ENCODE measurements at places on chromosomes 6 and 20.

GRCh38 chr6:157486572-157486971 is 105.6 kb downstream of the ZDHHC14 start:
- DNase-seq = no peak

GRCh38 chr6:163943607-163944385 is 529.3 kb downstream of the QKI start:
- DNase-seq = no peak

DNA sequence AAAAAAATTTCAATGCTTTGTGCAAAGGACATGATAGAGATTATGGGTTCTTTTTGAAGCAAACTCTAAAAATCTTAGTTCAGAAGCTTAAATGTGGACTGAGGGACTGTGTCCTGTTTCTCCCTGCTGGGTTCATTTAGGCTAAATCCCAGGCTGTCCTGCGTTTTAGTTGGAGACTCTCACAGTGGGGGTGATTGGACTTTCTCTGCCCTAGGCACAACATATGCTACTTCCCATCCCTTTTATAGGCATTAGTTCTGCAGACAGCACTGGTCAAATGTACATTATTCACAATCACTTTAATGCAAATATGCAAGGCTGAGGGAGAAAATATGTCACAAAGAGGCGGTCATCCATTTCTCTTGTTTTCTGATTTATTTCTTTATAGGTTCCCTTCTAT is 71.3 kb downstream of the TFAP2B start:
- DNase-seq = no peak

DNA sequence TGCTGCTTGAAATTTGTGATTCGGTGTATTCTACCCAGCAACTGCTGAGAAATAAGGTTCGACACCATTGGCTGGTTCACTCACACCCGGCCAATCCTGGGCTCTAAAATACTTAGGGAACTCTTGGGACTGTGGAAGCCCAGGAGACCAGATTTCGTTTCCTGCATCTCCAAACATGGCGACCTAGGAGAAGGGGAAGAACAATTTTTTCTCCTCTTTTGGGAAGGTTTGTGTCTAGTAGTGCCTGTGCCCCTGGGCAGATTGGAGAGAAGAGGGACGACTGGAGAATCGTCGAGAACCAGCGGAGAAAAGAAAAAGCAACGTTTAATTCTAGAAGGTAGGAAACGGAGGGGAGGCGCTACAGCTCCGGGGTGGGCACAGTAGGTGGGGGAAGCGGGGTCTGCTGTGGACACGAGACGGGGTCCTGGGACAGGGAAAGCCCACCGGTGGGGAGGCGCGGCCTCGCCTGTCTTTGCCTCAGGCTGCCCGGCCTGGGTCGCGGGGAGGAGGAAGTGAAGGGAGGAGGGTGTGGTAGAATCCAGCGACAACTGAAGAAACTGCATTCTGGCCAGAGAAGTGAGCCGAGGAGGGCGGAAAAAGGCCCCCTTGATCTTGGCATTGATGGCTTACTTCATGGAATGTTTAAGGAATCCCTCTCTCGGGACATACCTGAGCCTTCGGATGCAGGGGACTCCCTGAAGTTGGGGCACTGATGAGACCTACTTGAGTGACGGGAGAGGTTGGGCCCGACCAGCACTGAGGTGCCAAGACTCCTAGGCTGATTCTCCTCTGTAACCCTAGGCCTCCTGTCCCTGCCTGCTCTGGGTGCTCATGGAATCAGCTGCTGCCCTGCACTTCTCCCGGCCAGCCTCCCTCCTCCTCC is at the start of gene BTN2A1:
TSS of gene BTN2A1 (plus strand) at position 150 of the 883 bp plus-strand sequence. CDS start at position 832, 682 bp downstream.
- DNase-seq = peak; percentile 96

DNA sequence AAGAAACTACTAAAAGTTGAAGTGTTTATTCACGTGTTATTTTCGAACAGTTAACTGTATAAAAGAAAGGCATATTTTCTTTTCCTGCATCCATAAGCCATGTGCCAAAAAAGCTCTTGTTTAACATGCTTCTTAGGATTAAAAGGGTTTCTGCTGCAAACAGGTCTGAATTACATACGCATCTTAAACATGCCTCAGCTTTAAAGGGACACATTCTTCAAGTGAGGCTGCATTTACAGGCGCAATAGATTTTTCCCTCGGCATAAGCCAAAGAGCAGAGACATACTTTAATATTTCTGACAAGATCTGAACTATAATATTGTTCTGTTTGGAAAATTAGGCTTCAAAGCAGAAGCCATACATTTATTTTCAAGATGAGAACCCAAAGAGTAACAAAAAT is 39.4 kb downstream of the PDE7B start:
- DNase-seq = no peak

DNA sequence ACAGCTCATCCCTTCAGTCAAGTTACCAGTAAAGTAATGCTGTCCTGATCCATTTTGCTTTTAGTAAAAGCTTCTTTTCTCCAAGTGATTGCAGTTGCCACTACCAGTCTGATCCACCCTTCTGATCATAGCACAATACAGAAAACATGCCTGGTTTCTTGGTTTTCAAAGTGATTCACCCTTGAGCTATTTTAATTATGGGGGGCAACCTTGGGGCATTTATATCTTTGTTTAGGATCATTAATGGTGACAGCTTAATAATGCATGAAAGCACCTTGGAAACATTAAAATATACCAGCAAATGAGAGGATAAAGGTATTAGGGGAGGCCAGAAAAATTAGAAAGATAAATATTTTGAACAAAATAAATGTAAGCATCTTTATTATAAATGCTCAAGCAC is 38.4 kb downstream of the LRRC1 start:
- no peak for DNase-seq

- no peak for DNase-seq
These were observed 30.4 kb downstream of the TXNDC5 start for GRCh38 chr6:7879980-7880717.

GRCh38 chr6:53945765-53946407 is 151.1 kb downstream of the LRRC1 start:
- DNase-seq = no peak

DNA sequence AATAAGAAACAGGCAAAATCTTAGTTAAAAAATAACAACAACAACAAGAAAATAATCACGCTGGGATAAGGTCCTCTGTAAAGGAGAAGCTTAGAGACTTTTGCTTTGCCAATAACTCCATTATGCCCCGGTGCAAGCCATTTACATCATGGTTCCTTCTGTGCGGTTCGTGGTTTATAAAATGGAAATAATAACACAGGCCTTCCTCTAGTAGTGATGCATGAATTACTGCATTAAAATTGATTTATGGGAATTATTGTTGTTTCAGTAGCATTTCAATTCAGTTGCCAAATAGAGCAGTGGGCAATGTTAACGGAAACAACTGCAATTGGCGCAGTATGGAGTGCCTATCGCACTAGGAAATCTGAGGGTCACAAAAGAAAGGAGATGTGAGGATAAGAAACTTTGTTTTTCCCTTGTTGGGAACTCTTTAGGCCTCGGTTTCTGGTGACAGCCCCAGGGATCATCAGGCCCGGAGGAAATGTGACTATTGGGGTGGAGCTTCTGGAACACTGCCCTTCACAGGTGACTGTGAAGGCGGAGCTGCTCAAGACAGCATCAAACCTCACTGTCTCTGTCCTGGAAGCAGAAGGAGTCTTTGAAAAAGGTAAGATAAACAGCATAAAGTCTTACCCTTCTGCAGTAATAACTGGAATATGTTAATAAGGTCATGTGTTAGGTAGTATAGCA is 1.1 kb downstream of the CD109 start:
- peak; percentile 26 for DNase-seq

DNA sequence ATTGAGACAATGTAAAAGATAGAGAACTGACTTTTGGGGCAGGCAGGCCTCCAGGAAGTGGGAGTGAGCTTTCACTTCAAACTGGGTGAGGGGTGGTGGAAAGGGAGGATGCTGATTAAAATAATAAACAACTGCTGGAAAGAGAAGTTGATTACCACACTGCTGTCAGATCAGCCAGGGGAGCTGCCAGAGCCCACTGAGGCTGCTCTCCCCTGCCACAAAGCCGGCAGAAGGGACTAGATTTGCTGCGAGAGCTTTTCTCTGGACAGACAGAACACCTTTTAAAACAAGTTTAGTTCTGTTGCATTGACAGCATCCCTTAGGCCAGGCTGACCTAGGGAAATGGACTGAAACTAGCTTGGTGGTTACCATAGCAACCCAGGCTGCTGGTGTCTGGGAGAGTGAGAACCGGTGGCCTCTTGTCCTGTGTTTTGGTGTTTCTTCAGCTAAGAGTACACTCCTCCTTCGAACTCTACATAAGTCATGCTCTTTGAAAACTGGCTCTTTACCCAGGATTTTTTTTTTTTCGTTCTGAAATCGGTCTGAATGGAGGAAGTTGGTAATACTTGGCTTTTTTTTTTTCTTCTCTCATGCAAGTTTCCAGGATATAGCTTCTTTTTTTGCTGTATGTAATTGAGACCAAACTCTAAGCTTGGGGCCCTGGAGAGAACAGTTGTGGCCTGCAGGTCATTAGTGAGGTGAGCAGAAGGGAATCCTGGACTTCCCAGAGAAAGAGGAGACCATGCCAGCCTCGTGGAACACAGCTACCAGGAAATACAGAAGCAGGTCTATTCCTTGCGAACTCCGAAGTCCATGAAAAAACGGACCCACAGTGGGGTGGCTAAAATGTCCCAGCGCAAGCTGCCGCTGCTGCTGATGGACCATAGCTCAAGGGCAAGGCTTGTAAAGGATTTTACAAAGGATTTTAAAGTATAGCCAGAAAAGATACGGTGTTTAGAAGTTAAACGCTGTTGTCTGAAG is 374.4 kb downstream of the UTRN start:
- peak; percentile 35 for DNase-seq

GRCh38 chr6:157908369-157909281 is 73.0 kb upstream of the SYNJ2 start:
- DNase-seq = no peak

All from AML-193 (cell line).